ENCODE measurements at places on chromosomes 3 and 15.
A peak's percentile ranks its signal among the peaks of the same experiment; 100 is the strongest.

DNA sequence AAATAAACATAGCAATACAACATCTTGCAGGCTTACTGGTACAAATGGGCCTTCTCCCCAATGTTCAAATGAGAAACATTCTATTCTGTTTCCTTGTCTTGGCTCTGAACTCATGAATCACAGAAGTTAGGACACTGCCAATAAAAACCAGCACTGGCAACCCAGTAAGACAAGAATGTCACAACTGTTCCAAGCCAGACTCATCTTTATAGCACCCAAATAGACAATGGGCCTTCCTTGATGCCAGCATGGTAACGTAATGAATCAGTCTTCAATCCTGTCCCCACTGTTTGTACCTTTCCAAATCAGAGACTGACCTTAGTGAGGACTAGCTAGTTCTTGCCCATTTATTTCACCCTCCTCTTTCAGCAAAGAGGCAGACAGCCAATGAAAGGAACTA is 14.1 kb upstream of the RPS17 start:
- DNase-seq, result no peak

DNA sequence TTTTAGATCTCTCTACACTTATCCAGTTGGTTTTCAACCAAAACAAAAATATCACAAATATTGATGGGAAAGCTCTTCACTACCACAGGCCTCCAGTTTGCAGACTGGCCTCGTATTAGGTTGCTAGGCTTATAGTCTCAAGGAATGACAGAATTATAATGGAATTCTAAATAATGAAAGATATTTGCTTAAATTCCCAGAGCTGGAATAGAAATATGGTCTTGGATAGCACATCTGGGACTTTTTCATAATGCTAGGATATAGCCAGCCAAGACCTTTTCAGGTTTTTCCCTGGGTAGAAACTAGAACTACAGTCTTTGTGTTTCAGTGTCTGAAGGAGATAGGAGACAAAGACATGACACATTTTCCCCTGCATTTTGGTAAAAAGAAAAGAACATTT is 121.9 kb upstream of the STAC start:
- DNase-seq, result no peak

DNA sequence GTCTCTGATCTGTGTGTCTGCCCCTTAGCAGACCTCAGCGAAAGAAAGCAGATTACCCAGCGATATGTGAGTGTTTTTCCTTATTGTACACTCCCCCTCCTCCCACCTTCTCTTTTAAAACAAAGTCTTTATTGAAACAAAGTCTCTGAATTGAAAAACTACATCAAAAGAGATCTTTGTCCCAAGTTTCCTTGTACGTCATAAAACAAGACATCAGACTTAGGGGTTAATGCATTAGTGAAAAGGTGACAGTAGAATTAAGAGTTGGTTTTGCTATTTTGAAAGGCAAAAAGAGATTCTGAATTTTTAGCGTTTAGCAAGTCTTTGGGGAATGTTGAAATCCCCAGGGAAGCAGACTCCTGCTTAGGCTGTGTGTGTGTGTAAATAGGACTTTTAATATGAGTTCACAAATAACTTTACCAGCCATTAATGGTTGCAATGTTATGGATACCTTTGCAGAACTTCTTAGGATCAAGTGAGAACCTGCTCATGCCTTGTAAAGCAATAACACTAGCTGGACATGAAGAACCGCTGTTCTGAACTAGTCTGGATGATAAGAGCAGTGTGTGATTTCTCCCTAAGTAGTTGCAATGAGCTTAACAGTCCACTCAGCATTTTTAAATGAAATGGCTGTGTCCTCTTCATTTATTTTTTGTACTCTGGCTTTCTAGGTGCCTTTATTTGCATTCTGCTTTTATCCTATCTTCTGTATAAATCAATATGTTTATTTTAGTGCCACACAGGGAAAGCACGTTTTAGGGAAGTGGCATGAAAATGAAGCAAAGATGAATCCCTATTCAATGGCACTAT is 136.6 kb downstream of the MCTP2 start:
- no peak for DNase-seq

DNA sequence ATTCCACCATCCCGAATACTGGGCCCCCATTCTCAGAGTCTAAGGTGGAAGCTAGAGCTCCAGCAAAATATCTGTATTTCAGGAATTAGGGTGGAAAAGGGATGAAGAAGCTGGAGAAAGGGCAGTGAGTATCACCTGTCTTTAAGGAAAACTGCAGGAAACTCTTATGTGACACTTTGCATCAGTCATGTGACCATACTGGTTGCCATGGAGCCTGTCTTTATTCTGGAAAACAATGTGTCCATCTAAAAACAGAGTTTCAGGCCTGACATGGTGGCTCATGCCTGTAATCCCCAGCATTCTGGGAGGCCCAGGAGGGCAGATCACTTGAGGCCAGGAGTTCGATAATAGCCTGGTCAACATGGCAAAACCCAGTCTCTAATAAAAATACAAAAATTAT is 52.9 kb upstream of the FSIP1 start:
- DNase-seq, result no peak

DNA sequence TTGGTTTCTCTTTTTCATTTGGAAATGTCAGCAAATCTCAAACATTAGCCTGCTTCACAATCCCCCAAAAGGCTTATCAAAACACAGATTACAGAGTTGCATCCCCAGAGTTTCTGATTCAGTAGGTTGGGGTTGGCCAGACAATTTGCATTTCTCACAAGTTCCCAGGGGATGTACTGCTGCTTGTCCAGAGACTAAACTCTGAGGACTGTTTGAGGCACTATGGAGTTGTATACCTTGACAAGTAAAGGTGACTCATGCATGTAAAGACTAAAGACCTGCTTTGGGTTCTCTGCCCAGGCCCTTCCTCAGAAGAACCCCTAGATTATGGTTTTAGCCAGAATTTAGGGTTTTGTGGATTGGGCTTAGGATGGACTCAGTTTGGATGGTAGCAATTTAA is 151.1 kb upstream of the ARHGEF26 start:
- DNase-seq, result no peak

DNA sequence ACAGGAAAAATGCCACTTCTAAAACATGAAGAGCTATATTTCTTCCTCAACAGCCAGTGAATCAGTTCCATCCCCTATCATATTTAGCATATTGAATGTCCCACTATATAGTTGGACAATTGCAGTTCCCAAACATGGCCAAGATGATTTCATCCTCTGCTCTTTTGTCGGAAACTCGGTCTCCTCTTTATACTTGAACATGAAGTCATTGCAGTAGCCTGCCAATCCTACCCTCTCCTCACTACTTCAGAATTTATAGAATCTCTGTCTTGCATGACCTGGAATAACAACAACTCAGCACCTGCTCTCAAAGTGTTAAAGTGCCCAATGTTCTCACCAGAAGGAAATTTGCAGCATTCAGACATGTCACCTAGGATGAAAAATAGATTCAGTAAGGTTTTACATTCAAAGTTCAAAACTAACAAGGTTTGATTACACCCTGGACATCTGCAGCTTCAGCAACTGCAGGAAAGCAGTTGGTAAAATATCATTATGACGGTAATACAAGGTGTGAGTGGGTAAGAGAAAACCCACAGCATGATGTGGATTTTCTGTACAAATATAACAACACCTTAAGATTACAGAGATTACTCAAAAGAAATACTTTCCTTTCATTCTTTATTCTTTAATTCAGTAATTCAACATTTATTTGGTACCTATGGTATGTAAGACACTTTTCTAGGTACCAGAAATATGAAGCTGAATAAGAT is 52.5 kb downstream of the TP63 start:
- no peak for DNase-seq

- no peak for DNase-seq
Observed at GRCh38 chr3:85081191-85081906, 122.6 kb downstream of the CADM2 start.

DNA sequence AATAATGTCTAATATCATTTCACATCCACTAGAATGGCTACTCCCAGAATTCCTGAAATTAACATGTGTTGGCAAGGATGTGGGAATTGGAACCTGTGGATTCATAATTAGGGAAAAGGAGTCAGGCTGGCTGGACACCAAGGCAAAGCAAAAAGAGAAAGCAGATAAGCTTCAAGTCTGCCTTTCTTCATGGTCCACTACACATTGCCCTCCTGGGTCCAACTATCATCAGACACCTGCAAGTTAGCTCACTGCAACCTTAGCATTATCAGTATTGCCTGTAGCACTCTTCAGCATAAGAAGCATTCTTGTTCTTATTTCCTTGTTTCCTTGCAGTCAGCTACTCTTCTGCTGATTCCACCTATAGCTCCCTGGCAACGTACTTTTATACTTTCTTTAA is 124.3 kb downstream of the ZNF280D start:
- DNase-seq, result peak; percentile 14

DNA sequence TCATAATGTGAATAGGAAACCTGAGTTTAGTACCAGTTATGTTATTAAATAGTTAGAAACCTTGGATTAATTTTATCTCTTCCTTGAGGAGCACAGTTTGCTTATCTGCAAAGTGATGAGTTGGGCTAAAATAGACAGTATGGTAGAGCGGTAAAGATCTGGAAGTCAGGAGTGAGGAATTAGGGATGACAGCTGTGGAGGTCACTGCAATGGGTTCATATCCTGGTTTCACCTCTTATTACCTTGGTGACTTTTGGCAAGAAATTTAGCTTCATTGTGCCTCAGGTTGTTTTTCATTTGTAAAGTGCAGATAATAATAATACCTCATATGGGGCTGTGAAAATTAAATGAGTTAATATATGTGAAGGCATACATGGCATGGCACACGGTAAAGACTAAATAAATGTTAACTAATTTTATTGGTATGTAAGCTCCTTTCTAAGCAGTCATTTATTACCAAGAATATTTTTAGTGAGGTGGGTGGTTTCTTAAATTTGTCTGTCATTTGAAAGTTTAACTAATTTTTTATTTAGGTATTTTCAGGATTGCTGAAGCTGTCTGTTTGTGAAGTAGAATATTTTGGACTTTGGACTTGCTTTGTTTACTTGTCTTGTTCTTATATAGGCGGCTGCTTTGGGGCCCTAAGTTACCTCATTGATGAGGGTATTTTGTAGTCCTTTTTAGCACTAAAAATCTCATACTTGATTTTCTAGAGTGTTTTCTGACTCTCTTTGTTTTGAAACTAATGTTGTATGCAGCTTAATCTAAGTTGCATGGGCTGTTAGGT is 41.8 kb downstream of the SLMAP start:
- DNase-seq, result no peak

GRCh38 chr15:91122296-91122695 is 22.2 kb downstream of the SV2B start:
- DNase-seq, result no peak

GRCh38 chr15:66843581-66843980 is 141.5 kb downstream of the SMAD6 start:
- DNase-seq, result no peak

GRCh38 chr3:9351709-9352126 is 11.1 kb upstream of the THUMPD3 start:
- no peak for DNase-seq

DNA sequence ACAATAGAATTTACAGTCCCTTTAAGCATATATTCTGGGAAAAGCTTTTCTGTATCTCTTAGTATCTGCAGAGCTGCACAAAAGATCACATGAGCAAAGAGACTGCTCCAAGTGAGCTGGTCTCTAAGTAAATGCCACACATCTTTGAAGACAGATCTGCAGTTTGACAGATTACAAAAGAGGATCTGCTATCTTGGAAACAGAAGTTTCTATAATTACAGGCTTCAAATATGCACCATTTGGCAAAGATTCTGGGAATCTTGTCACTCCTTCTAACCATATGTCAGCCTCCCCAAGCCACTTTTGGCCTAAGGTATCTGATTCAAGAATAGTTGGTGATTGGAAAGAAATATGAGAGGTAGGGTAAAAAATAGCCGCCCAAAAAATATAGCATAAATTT is 9.6 kb upstream of the CFAP44 start:
- no peak for DNase-seq

DNA sequence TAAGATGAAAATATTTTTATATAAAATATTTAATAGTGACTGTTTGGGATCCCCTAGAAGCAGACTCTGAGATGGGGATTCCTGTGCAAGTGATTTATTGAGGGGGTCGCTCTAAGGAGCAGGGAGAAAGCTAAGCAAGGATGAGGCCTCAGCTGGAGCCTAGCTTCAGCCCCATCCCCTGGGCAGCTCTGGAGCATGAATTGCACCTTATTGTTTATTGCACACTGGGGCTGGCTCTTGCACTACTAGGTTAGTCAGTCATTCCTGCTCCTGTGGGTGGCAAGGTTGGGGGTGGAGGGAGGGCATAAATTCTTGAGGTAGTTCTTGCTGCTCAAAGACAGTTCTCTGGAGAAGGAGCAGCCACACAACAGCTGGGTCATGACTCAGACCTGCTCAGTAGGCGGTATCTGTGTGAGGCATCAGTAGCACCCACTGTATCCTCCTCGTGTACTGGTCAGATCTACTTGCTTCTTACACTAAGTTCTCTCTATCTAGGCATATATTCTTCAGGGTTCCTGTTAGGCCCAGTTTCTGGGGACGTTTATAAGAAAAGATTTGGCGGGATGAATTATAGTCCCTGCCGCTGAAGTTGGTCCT is 27.2 kb upstream of the TNFSF10 start:
- peak; percentile 87 for DNase-seq

GRCh38 chr3:128490915-128491690 is 1.9 kb downstream of the GATA2 start:
- peak; percentile 51 for DNase-seq

DNA sequence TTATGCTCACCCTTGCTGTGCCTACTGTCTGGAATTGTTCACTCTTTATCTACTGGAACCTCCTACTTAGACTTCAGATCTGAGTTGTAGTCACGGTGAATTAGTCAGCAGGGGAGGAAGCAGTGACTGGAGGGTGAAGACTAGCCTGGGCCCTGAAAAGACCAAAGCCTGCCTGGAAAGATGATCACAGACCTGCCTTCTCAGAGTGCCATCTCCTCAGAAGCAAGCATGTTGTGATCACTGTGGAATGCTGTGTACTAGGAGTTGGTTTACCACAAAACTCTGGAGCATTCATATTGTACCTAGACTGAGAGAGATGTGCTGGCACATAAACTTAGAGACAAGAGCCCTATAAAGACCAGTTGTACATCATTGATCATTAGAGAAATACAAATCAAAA is 100.7 kb upstream of the SCN10A start:
- DNase-seq, result no peak

DNA sequence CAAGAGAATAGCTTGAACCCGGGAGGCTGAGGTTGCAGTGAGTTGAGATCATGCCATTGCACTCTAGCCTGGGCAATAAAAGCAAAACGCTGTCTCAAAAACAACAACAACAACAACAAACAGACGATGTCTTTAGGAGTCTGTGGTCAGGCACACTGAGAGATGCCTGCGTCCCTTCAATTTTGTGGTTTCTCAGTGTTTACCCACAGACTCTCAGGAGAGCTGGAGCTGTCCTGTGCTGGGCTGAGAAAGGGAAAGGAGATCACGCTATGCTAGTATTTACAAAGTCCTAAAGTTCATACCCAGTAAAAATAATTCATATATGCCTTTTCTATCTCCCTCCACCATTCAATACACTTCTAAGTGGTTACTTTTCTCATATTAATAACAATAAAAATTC is 6.3 kb downstream of the LAMP3 start:
- no peak for DNase-seq

GRCh38 chr15:49926740-49927139 is 192.3 kb downstream of the ATP8B4 start:
- no peak for DNase-seq

- DNase-seq, result no peak
Observed at GRCh38 chr15:57503911-57504598, 87.6 kb upstream of the MYZAP start.

- no peak for DNase-seq
Observed at GRCh38 chr15:33279613-33280205, 31.1 kb upstream of the RYR3 start.

- no peak for DNase-seq
Observed at GRCh38 chr3:120177151-120177550, 82.9 kb upstream of the GSK3B start.

All from common myeloid progenitor, CD34-positive (primary cell).